ENCODE measurements at places on chromosomes 4 and X.

DNA sequence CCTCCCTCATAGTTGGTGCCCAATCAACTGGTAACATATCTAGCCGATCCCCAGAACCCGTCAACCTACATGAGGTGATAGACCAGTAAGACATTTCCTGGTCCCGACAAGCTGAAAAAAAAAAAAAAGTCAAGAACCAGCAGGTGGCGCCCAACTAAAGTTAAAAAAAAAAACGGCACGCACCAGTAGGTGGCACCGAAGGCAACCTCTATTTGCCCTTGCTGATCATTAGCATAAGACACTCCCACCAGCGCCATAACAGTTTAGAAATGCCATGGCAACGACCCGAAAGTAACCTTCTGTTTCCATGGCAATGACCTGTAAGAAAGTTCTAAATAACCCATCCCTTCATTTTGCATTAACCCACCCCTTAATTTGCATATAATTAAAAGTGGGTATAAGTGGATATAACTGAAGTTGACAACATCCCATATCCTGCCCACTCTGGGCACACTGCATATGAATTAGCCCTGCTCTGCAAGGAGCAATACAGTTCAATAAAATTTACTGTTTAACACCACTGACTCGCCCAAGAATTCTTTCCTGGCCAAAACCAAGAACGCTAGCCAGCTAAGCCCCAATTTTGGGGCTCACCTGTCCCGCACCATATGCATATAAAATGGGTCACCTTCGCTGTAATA lies 83.9 kb upstream of the SPANXB1 start:
- peak; percentile 57 for DNase-seq

- no peak for DNase-seq
Observed at GRCh38 chr4:171007618-171008390, 805.4 kb upstream of the GALNTL6 start.

GRCh38 chr4:109908731-109909130 lies 4.0 kb upstream of the EGF start:
- DNase-seq = no peak

GRCh38 chr4:110751183-110751582 lies 128.3 kb upstream of the PITX2 start:
- no peak for DNase-seq

GRCh38 chr4:95839891-95840290 lies at the start of gene PDHA2:
TSS of gene PDHA2 (plus strand) at chr4:95840093. CDS start at chr4:95840151, 58 bp downstream.
- DNase-seq = no peak

DNA sequence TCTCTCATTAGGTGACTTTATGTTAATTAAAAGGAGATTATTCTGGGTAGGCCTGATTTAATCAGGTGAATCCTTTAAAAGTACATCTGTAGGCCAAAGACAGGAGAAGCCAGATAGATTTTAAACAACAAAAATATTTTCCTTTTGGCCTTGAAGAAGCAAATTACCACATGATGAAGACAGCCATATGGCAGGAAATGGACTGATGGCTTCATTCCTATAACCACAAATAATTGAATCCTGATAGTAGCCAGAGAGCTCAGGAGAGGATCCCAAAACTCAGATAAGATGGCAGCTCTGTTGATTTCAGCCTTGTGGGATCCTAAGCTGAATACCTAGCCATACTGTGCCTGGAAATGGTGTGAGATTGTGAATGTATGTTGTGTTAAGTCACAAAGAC lies 66.1 kb upstream of the PRKX start:
- DNase-seq = no peak

GRCh38 chrX:1205681-1206611 lies 6.5 kb downstream of the CRLF2 start:
- DNase-seq = peak; percentile 40

All from HL-60 (cell line).